Naive thymus-derived CD4-positive, alpha-beta T cell (primary cell): ENCODE measurements at places on chromosomes 5 and 9.

DNA sequence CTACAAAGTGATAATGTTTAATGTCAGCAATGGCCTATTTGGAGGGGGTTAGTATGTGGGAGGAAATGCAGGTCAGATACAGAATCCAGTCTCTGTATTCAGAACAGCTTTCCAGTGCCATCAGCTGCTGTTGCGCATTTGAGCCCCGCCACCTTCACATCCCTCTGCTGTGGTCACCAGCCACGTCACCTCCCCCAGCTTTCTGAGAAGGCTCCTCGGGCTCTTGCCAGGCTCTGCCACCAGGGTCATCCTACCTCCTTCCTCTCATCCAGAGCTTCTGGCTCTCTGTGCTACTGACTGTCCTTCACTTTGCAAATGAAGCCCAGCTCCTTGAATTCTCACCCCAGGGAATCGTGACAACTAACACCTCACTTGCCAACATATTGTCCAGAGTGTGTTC lies 138.8 kb downstream of the PIK3R1 start:
- no peak for DNase-seq

DNA sequence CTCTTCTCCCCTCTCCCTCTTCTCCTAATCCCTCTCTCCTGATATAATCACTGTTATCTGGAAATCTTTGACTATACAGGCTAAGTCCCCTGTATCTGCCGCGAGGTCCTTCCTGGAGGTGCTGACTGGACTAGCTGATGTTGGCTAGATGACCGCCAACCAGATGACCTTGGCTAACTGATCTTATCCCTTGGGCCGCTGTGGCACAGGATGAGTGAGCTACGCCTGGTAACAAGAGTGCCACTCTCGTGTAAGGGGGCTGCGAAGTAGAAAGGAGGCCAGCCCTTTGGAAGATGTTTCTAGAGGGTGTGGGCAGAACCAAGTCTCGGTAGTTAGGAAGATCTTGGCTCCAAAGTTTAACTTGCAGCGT lies 345 bp upstream of the PRRC1 start:
- DNase-seq = no peak

DNA sequence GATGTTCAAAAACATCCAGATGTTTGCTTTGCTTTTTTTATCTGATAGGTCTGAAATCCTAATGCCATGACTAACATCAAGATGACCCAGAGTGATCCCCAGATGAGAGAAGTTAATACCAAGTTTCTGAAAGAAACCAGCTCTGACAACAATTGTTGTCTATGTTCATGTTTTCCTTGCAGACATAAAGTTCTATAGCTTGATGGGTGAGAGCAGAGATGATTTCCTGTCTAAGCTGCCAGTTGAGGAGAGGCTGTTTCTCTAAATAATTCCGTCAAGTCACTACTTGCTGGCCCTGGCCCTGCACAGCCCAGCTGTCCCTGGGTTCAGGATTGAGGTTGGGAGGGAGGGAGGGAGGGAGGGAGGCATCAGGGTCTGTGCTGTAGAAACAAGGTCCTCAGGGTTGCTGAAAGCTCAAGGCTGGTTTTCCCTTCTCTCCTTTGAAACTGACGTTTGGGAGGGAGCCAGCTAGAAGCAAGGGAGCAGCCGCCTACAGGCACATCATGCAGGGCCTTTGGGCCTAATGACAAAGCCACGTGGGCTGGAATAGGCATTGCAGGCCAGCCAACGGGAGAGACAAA lies 3.9 kb downstream of the SPARC start:
- DNase-seq = no peak

DNA sequence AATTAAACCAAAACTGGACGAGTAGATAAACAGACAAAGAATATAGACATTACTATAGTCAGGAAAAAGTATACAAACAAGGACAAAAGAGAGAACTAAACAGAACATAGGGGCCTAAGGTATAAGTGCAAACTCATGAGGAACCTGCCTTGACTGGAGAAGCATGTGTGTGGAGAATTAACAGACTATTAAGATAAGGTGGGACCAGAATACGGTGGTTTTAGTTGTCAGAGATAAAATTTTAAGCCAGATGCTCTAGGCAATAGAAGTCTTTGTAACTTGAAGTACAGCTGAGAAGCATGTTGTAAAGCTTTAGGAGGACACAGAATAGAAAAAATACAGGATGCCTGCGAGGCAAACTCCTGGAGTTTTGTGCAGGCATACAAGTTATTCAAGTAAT lies 707.1 kb downstream of the PTPRD start:
- DNase-seq = no peak

DNA sequence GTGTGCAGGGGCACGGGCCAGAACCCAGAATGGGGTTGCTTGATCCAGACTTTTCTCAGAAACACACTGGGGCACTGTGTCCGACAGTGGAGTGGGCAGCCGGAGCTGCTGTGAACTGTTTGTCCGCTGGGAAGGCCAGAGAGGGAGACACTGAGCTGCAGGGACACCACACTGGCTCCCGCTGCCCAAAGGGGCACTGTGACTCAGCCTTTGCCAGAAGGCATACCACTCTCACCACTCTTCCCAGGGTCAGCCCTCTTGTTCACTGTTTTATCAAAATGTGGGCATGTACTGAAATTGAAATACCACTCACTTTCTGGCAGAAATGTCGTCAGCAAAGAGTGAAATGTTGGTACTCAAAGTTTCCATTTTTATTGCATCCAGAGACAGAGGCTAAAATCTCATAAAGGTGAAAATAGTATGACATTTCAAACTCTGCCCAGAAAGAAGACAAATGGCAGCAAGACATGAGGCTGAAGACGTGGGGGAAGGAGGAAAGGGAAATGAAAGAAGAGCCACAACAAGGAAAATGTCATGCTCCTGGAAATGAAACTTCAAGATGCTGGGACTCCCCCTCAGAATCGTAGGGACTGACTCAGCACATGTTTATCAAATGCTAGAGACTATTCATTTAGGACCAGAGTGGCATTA lies 4.5 kb upstream of the IL7R start:
- no peak for DNase-seq

DNA sequence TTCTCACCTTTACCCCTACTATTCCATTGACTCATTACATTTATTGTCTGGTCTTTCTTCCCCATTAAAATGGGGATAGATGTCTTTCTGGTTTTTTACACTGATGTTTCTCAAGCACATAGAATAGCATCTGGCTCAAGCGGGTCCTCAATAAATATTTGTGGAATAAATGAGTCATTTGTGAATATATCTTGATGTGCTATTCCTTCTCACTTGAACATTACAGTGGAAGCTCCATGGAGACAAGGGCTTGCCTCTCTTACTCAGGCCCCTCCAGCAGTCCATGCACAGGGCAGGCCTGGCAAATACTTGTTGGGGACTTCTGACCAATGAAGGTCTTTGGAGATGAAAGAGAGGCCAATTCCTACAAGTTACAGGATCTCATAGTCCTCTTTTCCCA lies 151.7 kb upstream of the TAS2R1 start:
- no peak for DNase-seq

GRCh38 chr5:6085341-6085860 lies 292.9 kb downstream of the MED10 start:
- no peak for DNase-seq
